Activated CD8-positive, alpha-beta memory T cell treated with anti-CD3 and anti-CD28 coated beads for 24 hours (primary cell): ENCODE measurements at places on chromosomes 12 and 14.

- no peak for DNase-seq
Measured at GRCh38 chr12:57049119-57049446, 846 bp downstream of the MYO1A start.

DNA sequence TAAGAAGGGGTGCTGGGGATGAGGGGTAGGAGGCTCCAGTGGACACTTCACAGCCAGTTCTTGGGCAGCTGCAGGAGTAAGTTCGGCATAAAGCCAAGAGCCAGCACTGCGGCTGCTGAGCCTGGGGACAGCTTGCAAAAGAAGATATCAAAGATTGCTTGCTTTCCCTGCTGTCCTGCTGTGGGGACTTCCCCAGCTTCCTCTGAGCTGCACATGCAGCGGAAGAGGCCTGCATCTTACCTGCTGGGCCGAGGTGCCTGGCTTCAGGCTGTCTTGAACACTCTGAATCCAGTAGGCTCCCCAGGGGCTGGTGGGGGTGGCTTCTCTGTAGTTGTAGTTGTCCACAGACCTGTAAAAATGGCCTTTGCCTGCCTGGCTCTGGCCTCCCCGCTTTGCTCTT is 1.3 kb downstream of the CHGA start:
- DNase-seq, result no peak

GRCh38 chr14:33857650-33858049 is 93.2 kb downstream of the EGLN3 start:
- DNase-seq, result no peak

DNA sequence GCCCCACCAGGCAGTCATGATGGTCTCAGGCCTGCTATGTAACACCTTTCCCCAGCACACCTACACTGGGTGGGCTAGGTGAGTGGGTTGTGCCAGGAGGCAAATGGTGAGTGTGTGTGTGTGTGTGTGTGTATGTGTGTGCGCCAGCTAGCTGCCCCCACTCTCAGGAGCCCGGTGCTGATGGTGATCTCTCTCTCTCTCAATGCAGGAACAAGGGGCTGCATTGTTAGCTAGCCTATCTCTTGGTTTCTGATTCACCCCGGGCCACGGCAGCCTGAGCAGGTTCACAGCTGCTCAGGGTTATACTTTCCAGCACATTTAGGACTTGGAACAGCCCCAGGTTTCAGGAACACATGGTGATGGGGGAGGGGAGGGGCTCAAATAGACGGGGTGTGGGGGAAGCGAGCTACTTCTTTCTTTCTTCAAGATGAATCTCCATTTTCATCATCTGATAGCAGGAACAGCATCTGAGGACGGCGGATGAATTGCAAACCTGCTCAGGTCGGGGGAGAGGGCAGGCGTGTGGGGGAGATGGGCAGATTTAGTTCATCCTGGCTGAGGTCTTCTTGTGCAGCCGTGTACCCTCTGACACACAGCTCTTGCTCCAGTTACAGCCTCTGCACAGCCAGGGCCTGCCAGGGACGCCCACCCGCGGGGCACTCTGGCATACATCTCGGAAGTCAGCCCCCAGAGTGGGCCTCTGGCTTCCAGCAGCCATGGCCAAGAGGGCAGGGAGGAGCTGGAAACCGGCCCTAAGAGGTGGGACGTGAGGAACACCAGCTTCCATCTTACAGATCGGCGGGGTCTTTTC is 137.6 kb downstream of the ZFP36L1 start:
- DNase-seq, result peak; percentile 57

DNA sequence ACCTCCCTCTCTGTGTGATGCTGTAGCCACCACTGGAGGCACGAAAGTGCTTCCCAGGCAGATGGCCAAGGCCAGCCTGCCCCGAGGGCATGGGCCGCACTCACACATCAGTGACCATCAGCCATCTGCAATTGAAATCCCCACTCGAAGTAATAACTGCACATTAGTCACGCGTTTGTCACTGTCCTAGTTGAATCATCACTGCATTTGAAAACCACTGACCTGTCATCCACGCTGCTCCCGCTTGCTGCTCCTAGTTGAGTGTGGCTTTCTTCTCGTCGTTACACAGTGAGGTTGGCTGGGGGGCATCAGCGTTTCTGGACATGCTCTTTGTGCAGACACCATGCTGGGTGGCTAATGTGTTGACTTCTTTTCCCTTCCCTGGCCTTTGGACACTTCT is 176.1 kb downstream of the ADGRD1 start:
- DNase-seq, result peak; percentile 47
